ENCODE measurements at places on chromosomes 13 and 19.
A peak's percentile ranks its signal among the peaks of the same experiment; 100 is the strongest.

DNA sequence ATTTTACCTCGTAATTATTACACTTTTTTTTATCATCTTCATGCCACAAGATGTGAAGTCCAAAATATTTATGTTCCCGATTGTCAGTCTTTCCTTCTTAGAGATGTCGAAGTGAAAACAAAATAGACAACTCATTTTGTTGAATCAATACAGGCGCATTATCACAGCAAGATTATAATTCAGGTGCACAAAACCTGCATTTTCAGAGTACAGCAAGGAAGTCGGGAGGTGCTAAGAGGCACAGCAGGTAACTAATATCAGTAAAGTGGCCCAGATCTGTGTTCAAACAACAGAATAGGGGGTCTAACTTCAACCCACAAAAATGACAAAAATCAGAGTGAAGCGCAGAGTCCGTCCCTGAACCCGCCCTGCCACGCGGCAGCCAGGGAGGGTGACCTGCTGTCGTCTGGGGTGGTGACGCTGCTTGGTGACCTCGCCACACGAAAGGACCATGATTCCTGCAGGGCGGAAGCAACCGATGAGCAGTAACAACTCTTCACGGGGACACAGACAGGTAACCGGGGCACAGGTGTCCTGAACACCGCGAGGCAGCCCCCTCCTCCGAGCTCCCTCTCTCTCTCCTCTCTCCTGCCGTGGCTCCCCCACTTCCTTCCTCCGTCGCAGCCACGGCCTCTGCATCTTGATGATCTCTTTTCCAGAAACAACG is 50.9 kb upstream of the SPACA7 start:
- no peak for DNase-seq

DNA sequence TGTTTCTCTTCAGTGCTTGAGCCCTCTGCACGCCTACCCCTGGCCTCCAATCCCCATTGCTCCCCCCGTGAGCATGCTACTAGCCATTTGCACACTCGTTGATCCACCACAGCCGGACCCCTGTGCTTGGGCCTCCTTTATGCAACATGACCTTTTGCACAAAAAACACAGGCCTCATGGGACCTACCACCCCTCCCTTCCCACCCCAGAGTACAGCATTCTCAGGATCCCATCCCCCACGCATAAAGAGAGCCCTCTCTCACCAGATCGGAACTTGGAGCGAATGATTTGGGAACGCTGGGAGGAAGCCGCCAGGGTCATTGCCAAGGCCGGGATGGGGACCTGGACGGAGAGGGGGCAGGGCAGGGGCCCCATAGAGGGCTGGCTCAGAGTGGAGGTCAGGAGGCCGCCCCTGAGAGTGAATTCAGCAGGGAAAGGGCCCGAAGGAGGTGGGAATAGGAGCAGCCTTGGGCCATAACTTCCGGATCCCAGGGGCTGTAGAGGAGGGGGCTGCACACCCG is 754 bp downstream of the MAMSTR start:
- no peak for DNase-seq

GRCh38 chr13:42497798-42498197 is 76.2 kb upstream of the TNFSF11 start:
- peak; percentile 4 for DNase-seq

GRCh38 chr13:20408181-20408580 is 117.5 kb downstream of the CRYL1 start:
- no peak for DNase-seq

DNA sequence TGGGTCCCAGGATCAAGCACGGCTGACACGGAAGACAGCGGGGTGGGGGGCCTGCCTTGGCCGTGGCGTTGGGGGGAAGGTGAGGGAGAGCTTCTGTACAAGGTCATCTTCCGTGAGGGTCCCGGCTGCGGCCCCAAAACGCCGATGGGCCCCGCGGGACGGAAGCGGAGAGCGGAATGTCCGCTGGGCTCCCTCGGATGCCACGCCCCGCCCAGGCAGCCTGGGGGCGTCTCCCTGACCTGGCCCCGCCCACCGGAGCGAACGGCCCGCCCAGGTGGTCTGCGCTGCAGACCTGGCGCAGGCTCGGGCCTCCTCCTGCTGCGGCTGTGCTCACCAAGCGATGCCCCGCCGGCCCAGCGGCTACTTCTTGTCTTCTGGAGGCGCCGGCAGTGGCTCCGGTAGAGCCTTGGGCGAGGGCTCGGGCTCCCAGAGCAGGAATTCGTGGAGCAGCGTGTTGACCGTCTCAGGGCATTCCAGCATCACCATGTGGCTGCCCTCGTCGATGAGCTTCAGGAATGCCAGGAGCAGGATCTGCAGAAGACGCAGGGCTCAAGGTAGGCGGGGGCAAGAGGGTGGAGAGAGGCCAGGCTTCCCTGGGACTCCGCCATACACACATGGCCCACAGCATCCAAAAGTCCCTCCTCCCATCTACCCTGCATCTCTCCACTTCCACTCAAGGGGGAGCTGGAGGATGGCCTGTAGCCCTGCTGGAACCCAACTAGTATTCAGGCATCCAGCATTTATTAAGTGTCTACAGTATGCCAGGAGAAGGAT is 10.7 kb downstream of the ABHD8 start:
- DNase-seq = peak; percentile 61

DNA sequence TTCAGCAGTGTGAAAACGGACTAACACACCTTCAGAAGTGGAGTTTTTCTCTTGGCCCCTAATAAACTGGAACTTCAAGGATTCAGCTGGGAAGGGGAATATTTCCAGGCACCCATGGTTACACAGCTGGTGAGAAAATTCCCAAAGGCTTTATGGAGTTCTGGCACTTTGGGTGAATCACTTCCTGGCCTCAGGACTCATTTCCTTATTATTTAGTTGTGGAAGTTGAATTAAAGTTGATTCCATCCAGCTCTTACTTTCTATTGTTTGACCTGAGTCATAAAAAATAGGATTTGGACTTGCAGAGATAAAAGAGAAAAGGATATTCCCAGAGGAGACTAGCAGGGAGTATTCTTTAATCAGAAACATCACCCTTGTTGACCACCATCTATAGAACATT is 882.1 kb downstream of the UQCRFS1 start:
- no peak for DNase-seq

DNA sequence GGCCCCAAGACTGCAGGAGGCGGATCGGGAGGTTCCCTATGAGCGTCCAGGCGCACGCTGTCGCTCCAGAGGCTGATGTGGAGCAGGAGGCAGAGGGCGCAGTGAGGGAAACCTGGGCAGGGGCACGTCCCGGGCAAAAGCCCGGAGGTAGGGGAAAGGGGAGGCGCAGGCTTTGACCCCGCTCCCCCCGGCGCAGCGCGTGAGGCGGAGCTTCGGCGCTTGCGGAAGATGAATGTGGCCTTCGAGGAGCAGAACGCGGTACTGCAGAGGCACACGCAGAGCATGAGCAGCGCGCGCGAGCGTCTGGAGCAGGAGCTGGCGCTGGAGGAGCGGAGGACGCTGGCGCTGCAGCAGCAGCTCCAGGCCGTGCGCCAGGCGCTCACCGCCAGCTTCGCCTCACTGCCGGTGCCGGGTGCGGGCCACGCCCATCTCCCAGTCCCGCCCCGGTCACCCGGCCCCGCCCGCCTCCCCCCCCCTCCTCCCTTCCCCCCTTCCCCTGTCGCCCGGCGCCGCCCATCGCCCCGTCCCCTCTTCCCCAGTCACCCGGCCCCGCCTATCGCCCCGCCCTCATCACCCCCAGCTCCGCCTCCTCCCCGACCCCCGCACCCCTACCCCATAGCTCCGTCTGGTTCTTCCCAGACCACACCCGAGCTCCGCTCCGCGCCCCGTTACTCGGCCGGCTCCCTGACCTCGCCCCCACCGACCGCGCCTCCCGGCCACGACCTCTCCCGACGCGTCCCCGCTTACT is 4.1 kb downstream of the HMG20B start:
- DNase-seq = no peak

- DNase-seq = no peak
Observed at GRCh38 chr13:30346789-30347167, 39.4 kb upstream of the KATNAL1 start.

DNA sequence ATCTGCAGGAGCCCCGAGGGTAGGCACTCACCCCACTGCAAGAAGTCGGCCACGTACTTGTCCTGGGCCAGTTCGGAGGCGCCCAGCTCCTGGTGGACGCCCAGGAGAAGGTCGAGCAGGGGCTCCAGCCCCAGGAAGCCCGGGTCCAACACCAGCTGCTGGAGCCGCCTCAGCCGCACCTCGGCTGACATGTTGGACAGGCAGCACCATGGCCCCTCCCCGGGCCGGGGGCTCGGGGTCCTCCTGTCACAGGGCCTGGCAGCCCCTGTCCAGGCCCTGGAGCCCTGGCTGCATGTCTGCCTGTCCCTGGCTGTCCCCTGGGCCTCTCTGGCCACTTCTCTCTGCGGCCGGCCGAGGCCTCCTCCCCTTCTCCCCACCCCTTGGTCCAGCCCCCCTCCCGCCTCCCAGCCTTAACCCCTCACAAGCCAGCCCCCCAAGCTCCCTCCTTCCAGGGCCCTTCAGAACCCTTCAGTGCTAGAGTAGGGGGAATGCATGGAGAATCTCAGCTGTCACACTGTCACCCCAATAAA is at the start of gene DMPK:
Gene DMPK (minus strand): TSS at position 329 of the 530 bp plus-strand sequence. CDS start 138 bp downstream, at position 191.
- no peak for DNase-seq

DNA sequence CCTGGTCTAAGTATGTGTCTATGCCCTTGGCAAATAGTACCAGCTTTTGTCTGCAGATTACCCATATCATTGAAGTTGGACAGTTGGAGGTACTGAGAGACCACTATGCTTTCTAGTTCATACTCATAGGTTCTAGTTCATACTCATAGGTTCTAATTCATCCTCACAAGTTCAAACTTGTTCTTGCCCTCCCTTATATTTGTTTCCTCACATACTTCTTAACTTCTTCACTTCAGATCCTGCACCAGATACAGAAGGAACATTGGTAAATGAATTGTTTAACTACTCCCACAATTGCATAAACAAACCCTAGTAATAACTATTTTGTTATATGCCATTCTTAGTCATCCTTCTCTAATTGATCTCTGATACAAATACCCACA is 172.2 kb downstream of the SLITRK1 start:
- no peak for DNase-seq

DNA sequence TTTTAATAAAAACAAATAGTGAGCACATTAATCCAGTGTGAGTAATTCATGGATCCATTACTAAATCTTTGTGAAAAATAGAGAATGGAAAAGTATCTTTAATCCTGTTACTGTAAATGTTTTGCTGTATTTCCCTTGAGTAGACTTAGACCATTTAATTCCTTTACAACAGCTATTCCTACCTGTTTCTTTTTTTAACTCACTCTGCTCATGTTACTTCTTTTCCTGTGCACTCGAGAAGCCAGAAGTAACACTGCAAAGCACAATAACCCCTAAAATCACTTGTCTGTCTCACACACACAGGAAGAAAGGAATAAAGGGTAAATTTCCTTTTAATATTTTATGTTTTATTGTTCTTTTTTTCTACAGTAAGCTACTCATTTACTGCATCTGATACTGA is 244.3 kb downstream of the SHISA2 start:
- no peak for DNase-seq

GRCh38 chr13:100068133-100068931 is 20.6 kb upstream of the PCCA start:
- no peak for DNase-seq

DNA sequence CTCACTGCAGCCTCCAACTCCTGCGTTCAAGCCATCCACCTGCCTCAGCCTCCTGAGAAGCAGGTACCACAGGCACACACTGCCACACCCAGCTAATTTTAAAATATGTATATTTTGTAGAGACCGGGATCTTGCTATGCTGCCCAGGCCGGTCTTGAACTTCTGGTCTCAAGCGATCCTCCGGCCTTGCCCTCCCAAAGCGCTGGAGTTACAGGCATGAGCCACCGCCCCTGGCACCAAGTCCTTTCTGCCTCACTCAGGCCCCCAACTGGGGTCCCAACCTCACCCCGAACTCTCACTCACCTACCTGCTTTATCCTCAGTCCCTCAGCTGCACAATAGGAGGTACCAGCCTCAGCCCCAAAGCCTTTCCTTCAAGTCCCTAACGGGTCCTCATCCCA is 635 bp upstream of the COL5A3 start:
- no peak for DNase-seq

DNA sequence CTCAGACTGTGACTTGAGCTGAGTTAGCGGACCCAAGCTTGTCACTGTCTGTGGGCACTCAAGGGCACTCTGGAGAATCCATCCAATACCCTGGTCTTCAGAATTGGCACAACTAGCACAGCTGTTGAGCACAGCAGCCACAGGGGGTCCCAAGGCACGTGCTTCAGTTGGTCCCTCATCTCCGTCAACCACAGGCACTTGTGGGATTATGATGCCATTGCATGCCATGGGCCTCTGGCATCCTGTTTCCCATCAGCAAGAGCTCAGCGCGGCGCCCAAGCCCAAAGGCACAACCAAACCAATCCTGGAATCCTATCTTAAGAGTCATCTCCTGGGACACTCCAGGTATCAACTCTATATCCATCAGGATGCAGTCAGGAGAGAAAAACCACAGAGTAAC is 3.7 kb upstream of the B3GNT8 start:
- no peak for DNase-seq

- no peak for DNase-seq
Observed at GRCh38 chr19:10882108-10882457, 10.7 kb downstream of the CARM1 start.

- peak; percentile 83 for DNase-seq
Observed at GRCh38 chr13:99310382-99311031, 3.3 kb upstream of the GPR183 start.

GRCh38 chr19:31595521-31595920 is 246.3 kb upstream of the TSHZ3 start:
- no peak for DNase-seq

DNA sequence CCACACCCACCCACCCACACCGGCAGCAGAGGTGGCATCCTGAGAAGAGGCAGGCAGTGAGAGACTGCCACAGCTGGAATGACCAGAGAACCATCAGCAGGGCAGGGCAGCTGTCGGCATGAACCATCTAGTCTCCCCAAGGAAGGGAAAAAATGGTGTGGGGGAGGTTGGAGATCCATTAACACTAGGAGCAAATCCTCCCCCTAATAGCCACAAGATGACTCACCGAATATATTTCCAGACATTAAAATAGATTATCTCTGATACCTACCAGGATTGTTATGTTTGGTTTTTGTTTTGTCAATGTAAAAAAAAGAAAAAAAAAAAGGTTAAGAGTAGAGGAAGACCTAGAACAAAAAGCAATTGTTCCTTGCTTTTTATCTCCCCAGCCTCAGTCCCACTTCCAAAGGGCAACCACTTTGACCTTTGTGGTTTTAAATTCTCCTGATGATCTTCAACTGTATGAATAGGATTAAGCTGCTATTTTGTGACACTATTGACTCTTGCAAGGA is 34.2 kb downstream of the THSD1 start:
- no peak for DNase-seq

DNA sequence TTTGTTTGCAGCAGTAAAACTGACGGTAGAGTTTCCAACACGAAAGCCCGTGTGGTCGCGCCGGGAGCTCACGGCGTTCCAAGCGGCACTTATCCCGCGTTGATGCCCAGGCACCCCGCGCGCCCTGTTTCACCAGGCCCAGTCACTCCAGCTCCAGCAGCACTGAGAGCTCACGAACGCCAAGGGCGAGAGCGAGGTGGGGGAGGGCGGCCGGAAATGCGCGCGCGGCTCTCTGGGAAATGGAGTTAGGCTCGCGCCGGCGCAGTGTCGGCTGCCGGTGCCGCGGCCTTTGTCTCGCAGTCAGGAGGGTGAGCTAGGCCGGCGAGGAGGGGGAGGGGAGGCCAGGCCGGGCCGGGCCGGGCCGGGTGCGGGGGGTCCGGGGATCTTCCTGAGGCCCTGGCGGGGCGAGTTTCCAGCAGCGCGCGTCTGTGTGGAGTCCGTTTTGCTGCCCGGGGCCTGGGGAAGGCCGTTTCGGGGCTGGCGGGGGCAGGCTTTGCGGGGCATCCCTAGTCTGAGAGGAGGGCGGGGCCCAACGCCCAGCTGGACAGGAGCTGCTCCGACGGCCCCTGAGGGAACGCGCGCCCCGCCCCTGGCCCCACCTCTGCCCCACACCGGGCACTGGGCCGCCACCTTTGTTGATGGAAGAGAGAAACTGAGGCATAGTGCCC is at the start of gene ZNF135:
Gene ZNF135 (plus strand): TSS at position 280 of the 668 bp plus-strand sequence. CDS start 721 bp downstream, outside the sequence.
- peak; percentile 56 for DNase-seq
